ENCODE measurements at places on chromosomes 7 and 10.

GRCh38 chr7:156918635-156919034 is 25.7 kb upstream of the LMBR1 start:
- no peak for DNase-seq

- DNase-seq = no peak
Measured at GRCh38 chr10:112122827-112123226, 60.7 kb downstream of the GPAM start.

GRCh38 chr10:10045765-10046028 is 972.0 kb upstream of the CELF2 start:
- no peak for DNase-seq

GRCh38 chr7:135799881-135800280 is 51.3 kb upstream of the FAM180A start:
- no peak for DNase-seq

GRCh38 chr10:48550071-48550691 is 54.7 kb downstream of the ARHGAP22 start:
- DNase-seq = no peak

DNA sequence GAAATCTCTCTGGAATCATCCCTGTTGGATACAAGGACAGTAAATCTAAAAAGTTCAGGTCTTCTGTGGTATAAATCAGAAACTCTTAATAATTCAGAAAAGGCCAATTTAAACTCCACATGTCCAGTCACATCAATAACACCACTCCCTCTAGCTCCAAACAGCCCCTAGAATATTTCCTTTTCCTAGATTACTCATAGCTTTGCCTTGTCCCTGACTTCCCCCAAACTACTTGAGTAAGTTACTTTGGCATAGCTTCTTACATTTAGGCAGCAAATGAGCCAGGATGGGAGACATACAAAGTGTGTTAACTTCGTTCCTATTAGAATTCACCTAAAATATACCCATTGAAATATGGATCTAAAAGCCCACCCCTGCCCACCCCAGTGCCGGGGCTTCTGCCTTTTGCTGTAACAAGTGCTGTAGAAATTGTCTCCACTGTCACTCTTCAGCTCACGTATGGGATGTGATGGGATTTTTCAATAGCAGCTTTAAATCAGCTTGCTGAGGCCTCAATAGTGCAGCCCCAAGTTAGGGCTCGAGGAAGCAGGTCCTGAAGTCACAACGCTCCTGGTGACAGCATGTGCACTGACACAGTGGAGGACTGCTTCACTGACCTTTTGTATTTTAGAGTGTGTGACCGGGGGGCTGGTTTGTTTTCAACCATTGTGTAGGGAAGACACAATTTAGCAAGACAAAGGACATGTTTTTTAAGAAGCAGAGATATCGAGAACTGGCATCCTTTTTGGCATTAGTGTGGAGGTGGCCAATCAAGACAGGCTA is 218.2 kb upstream of the KMT2E start:
- DNase-seq = no peak

- no peak for DNase-seq
Measured at GRCh38 chr7:113083132-113083815, 3.4 kb downstream of the GPR85 start.

DNA sequence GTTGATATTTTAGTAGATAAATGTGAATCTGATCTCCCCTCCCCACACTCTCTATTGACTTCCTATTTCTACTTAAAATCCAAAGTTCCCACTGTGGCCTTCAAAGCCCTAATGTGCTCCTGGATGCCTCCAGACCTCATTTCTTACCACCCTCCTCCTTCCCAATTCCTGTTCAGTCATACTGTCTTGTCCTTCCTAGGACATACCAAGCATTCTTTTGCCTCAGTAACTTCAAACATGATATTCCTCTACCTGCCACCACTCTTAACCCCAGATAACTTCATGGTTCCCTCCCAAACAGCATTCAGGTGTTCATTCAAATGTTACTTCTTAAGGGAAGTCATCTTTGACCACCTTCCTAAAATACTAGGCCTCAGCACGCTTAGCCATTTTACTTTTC is 34.2 kb upstream of the FAM221A start:
- no peak for DNase-seq

GRCh38 chr10:76231286-76231934 is 800.0 kb downstream of the LRMDA start:
- no peak for DNase-seq

- no peak for DNase-seq
Measured at GRCh38 chr7:124403587-124403986, 362.0 kb downstream of the GPR37 start.

DNA sequence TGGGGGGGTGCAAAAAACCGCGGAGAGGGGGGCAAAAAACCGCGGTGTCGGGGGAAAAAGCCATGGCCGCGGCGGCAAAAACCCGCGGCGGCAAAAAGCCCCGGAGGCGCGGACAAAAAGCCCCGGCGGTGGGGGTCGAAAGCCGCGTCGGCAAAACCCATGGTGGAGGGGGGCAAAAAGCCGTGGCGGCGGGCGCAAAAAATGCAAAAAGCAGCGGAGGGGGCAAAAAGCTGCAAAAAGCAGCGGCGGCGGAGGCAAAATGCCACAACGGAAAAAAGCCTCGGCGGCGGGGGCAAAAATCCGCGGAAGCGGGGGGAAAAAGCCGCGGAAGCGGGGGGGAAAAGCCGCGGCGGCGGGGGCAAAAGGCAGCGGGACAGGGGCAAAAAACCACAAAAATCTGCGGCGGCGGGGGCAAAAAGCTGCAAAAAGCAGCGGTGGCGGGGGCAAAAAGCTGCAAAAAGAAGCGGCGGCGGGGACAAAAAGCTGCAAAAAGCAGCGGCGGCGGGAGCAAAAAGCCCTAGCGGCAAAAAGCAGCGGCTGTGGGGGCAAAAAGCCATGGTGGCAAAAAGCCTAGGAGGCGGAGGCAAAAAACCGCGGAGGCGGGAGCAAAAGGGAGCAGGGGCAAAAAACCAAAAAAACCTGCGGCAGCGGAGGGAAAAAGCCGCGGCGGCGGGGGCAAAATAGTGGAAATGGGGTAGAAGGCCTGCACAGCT is 418.9 kb downstream of the ZNF716 start:
- no peak for DNase-seq

All from Kasumi-1 (cell line).